Hematopoietic multipotent progenitor cell treated with erythropoietin and hydrocortisone succinate and interleukin-3 and kit ligand, for 8 days (in vitro differentiated cells): ENCODE measurements at places on chromosomes 5 and 9.

GRCh38 chr9:8155706-8156105, 356.1 kb upstream of the DMAC1 start:
- no peak for DNase-seq

GRCh38 chr9:126621919-126622735, 8.4 kb downstream of the LMX1B start:
- no peak for DNase-seq

GRCh38 chr5:4479426-4479825, 660.7 kb upstream of the ADAMTS16 start:
- DNase-seq = no peak

DNA sequence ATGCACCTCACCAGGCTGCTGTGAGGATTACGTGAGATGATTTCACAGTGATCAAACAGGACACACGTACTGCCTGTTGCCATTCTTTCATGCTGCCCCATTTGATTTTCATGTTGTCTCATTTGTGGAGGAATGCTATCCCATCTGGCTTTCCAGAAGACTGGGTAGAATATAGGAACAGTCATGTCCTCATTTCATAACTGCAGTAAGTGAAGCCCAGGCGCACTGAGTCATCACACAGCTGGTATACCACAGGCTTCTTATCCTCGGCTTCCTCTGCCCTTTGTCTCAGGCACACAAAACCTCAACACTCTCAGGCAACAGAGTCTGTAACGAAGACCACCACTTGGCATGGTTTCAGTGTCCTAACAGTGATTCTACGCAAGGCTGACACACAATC, 62.3 kb downstream of the LHFPL2 start:
- peak; percentile 86 for DNase-seq

GRCh38 chr5:35016174-35017051, 31.3 kb downstream of the AGXT2 start:
- no peak for DNase-seq

GRCh38 chr9:75041041-75041440, 12.9 kb upstream of the CARNMT1 start:
- no peak for DNase-seq

- DNase-seq = no peak
Observed at GRCh38 chr9:106421772-106422171, 441.2 kb upstream of the ZNF462 start.

DNA sequence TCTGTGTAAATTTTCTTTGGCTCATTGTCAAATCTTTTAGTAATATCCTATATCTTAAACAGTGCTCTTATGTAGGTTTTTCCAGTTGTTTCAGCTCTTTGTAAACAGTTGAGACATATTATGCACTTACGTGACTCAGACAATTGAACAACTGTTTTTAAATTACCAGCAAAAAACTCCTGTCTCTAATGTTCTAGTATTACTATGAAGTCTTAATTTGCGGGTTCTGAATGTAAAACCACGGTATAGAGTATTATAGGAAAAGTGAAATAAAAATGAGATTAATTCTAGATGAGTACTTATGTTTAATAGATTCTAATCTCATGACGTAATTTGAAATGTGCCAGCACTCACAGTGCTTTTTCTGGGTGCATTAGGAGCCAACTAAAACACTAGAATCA, 136.0 kb downstream of the GDNF start:
- no peak for DNase-seq

- DNase-seq = no peak
Observed at GRCh38 chr5:54524082-54524481, 6.5 kb downstream of the SNX18 start.

GRCh38 chr5:178292826-178293205, 60.2 kb upstream of the PHYKPL start:
- no peak for DNase-seq

GRCh38 chr9:72193478-72193881, 44.2 kb downstream of the GDA start:
- peak; percentile 6 for DNase-seq

GRCh38 chr9:31700252-31701045, 684.0 kb upstream of the ACO1 start:
- DNase-seq = no peak

GRCh38 chr5:178323961-178324360, 91.4 kb upstream of the PHYKPL start:
- DNase-seq = no peak

- no peak for DNase-seq
Observed at GRCh38 chr9:99998266-99998665, 91.8 kb downstream of the STX17 start.

DNA sequence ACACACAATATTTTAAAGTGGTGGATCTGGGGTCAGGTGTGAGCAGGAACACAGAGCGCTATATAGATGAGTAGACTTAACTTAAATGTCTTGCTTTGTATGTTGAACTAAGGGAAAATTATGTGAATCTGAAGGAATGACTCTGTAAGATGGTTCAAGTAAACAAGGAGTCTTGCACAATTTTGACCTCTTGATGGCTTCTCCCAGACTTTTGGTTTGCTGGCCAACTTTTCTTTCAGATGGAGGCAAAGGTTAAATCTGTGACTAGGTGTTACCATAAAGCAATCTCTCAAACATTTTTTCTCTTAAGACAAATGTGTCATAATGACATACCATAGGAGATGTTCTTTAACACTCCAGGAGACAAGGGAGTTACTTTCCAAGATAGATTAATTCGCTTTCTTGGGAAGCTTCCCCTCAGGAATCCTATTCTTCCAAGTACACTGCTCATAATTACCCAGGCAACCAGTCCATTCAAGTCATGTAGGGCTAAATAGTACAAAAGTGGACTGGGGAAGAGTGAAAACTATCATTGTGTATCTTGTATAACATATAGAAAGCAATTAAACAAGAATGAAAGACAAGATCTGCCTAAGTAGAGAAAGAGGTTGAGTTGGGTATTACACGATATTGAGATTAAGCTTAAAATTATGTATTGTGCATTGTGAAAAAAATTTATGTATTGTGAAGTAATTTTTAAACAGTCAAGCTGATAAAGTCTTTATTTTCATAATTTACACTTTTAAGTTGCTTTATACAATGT, 60.3 kb upstream of the SLC27A6 start:
- DNase-seq = no peak

GRCh38 chr9:119375892-119376291, 6.7 kb upstream of the BRINP1 start:
- DNase-seq = peak; percentile 35

- DNase-seq = no peak
Observed at GRCh38 chr9:134514503-134514902, 127.1 kb upstream of the COL5A1 start.

DNA sequence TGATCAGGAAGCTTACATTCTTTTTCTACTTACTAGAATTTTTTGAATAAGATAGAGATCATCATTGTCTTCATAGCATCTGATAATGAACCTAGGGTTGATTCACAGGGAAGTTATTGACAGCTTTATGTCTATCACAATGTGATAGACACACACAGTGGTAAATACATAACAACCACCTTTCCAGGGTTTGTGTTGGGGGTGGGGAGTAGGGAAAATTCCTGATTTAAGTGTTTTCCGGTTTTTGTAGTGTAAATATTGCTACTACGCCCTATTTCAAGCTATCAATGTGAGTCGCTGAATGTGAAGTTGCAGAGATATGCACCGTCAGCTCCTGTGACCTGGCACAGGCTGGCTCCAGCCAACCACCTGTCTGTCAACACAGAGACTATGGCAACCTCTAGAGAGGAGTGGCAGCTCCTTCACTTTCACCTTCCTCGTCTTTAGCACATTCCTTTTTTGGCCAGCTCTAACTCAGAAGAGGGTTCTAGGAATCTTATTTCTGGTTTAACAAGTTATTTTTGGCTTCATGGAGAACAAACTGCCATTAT, 224.9 kb downstream of the MAT2B start:
- no peak for DNase-seq

GRCh38 chr5:66538126-66538525, 58.1 kb upstream of the MAST4 start:
- no peak for DNase-seq

DNA sequence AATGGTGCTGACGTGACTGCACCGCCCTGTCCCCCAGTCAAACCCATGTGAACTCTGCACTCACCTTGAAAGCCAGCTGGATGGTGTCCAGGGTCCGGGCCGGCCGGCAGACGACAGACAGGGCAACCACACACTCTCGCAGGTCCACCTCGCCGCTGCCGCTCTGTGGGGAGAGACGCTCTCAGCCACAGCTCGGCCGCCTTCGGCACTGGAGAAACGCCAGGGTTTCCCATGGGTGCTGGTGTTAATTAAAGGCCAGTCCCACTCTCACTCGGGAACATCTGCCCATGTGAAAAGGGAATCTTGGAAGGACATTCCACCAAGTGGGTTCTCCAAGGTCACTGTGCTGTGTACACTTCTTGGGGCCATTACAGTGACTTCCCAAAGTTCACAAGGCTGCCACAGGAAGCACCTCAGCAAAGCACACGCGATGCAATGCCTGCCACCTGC, 25.5 kb upstream of the SLC6A3 start:
- no peak for DNase-seq

DNA sequence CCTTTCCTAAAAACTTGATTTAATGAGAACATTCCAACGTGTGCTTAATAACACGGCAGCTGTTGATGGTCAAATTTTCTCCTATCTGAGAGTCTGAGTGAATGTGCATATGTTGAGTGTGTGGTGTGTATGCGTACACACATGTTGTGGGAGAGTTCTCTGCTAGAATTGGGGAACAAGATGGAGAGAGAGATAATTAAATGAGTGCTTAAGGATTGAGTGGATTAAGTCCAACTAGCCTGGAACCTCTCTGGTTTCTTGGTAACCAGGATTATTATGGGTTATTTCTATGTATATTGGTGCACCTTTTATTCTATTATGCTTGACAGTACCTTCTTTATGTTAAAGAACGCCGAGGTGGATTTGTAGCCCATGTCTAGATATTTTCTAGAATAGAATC, 36.4 kb upstream of the TNFAIP8 start:
- no peak for DNase-seq

DNA sequence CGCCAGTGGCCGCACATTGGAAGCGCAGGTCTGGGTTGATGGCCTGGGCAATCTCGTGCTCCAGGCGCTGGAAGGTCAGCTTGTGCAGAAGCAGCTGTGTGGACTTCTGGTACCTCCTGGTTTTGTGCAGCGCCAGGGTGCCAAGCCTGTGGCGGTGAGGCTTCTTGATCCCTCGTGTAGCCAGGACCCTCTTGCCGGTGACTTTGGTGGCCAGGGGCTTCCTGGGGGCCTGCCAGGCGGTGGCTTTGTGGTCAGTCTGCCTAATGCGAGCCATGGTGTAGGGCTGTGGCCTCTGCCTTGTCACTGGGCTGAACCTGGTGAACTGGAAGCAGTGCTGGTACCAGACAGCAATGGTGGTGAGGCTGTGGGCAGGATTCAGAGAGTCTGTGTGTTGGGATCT, 6.2 kb upstream of the TAF11L13 start:
- no peak for DNase-seq

DNA sequence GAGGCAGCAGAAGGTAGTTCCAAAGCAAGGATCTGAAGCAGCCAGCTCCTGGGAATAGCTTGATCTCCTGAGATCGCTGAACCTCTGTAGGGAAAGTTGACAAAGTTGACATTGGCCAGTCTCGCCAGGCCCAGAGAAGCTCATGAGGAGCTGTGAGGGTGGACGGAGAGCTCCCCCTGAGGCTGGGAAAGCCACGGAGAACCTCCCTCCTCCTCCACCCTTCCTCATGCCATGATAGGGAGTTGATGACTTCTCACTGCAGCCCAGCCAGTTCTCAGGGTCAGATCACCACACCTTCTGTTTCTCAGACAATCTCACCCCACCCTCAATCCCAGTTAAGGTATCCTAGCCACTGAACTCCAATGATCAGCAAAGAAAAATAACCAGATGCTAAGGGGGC, 30.4 kb upstream of the KCNV2 start:
- no peak for DNase-seq

GRCh38 chr9:133955821-133956411, 36.2 kb downstream of the VAV2 start:
- DNase-seq = no peak

DNA sequence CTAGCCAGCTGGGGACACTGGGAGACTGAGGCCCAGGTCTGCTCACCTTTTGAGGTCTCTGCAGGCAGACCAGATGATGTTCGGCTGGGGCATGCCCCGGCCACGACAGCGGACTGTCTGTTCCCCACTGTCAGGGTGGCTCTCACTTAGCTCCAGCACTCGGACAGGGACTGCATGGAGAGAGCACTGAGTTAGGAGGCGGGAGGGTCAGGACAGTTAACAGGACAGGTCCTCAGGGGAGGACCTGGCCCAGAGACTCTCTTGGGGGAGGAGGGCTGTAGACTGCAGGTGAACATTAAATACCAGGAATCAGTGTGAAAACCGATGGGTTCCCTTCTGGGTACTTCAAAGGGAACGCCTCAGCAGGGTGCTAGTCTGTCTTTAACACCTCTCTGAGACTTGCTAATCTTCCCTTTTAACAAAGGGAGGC, 25.1 kb downstream of the PDGFRB start:
- no peak for DNase-seq

DNA sequence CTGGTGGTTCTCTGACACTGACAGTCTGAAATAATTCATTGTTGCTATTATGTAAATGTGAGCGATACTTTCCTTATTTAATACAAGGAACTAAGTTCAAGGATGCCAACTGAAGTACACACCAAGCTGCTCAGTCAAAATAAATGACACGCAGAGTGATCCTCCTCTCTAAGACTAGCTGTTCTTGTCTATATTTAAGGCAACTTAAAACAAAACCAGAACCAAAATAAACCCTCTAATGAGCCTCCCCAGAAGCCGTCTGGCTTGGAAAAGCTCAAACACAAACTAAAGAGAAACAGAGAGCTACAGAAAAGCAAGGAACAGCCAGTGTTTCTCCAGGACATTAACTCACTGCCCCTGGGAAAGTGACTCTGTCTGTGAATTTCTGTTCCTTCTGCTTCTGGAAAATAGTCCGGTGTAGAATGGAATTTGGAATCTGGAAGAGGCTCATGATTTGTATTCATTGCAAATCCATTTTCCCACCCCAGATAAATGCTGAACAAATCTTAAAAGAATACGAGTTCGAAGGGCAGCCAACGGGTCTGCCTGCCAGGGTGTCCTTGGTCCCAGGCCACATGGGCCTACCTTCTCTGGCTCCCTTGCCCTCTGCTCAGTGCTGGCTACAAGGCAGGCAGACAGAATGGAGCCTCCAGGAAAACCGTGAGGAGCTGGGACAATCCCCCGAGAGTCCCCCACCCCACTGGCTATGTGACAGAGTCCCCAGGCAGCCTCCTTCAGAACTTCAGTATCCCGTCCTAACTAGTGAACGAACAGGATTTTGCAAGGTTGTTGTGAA, 14.8 kb downstream of the GGTA1 start:
- DNase-seq = no peak

GRCh38 chr9:89649039-89649691, 44.4 kb downstream of the GADD45G start:
- no peak for DNase-seq
